ENCODE measurements at places on chromosomes 13 and 19. TPM values are rescaled to one million over a fixed set of nuclear protein-coding genes. Genes with fewer than 3 reads are reported as not detected.
A peak's percentile ranks its signal among the peaks of the same experiment; 100 is the strongest.

GRCh38 chr19:3494559-3494958 lies 5.9 kb downstream of the DOHH start:
- H3K27me3 ChIP-seq, result no peaks in the 10 kb centered on the region
- peaks cover 51% of the 10 kb centered on the region for H3K36me3 ChIP-seq
- H3K4me3 ChIP-seq, result no peak overlapping the region
- H3K4me1 ChIP-seq, result no peaks in the 10 kb centered on the region

DNA sequence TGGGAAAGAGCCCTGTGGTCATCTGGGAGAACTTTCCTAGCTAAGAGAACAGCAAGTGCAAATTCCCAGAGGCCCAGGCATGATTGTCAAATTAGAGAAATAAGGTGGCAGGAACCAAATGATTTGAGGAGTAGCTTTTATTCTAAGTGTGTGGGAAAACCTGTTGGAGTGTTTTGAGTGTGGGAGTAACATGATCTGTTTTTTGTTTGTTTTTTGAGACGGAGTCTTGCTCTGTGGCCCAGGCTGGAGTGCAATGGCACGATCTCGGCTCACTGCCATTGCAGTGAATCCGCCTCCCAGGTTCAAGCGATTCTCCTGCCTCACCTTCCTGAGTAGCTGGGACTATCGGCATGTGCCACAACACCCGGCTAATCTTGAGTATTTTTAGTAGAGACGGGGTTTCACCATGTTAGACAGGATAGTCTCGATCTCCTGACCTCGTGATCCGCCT lies 2.4 kb downstream of the SAE1 start:
- no peak for DNase-seq
- peaks cover 2% of the 10 kb centered on the region for H3K4me1 ChIP-seq
- H3K27ac ChIP-seq, result no peak overlapping the region
- H3K4me3 ChIP-seq, result peak overlapping the region; percentile 96
- H3K27me3 ChIP-seq, result no peaks in the 10 kb centered on the region
- H3K36me3 ChIP-seq, result peaks cover 38% of the 10 kb centered on the region

- no peaks in the 10 kb centered on the region for H3K4me1 ChIP-seq
- no peak for DNase-seq
- H3K27me3 ChIP-seq, result no peaks in the 10 kb centered on the region
- H3K36me3 ChIP-seq, result peaks cover 10% of the 10 kb centered on the region
- H3K27ac ChIP-seq, result no peak overlapping the region
- H3K4me3 ChIP-seq, result no peak overlapping the region
Measured at GRCh38 chr19:8143041-8143440, 6.4 kb downstream of the FBN3 start.

- peaks cover 6% of the 10 kb centered on the region for H3K4me1 ChIP-seq
- peak overlapping the region; percentile 40 for H3K4me3 ChIP-seq
- peak overlapping the region; percentile 100 for H3K27ac ChIP-seq
- peaks cover 15% of the 10 kb centered on the region for H3K27me3 ChIP-seq
- peak; percentile 38 for DNase-seq
Measured at GRCh38 chr13:106795847-106796246, 227.9 kb upstream of the ARGLU1 start.

GRCh38 chr13:65011378-65011777 lies 2218.8 kb downstream of the PCDH9 start:
- H3K27ac ChIP-seq, result no peak overlapping the region
- DNase-seq, result no peak
- no peaks in the 10 kb centered on the region for H3K4me1 ChIP-seq
- H3K4me3 ChIP-seq, result no peak overlapping the region

- no peak for DNase-seq
- no peaks in the 10 kb centered on the region for H3K36me3 ChIP-seq
- H3K4me1 ChIP-seq, result peaks cover 3% of the 10 kb centered on the region
- no peaks in the 10 kb centered on the region for H3K27me3 ChIP-seq
- no peak overlapping the region for H3K4me3 ChIP-seq
Measured at GRCh38 chr13:59038824-59039223, 1124.9 kb downstream of the DIAPH3 start.

- no peak overlapping the region for H3K4me3 ChIP-seq
- peaks cover 64% of the 10 kb centered on the region for H3K36me3 ChIP-seq
- no peak for DNase-seq
- no peaks in the 10 kb centered on the region for H3K27me3 ChIP-seq
Measured at GRCh38 chr13:46004491-46004890, 48.1 kb downstream of the ZC3H13 start.

GRCh38 chr13:99496184-99497142 lies 4.8 kb upstream of the TM9SF2 start:
- no peak overlapping the region for H3K4me3 ChIP-seq
- H3K27ac ChIP-seq, result no peak overlapping the region
- peaks cover 37% of the 10 kb centered on the region for H3K36me3 ChIP-seq
- DNase-seq, result peak; percentile 49

DNA sequence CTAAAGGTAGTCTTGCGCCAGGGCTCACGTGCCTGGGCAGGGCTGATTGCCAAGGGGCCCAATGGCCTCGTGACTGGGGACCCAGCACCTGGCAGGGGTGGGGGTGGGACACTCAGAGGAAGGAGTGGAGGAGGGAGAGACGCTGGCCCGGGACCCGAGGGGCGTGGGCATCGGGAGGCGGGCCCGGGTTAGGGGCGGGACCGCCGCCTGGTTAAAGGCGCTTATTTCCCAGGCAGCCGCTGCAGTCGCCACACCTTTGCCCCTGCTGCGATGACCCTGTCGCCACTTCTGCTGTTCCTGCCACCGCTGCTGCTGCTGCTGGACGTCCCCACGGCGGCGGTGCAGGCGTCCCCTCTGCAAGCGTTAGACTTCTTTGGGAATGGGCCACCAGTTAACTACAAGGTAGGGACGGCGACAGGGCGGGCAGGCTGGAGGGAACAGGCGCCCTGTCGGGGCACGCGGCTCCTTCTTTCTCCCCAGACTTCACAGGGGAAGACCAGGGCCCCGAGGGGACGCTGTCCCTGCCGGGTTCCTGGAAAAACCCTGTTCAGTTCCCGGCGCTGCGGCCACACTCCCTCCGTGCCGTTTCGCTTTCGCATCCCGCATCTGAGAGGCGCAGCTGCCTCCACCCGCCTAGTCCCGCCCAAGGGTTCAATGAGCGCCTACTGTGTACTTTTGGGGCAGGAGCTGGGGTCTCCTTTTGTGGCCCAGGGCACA lies at the start of gene IFI30:
Gene IFI30, plus strand, starts transcription at position 242 of the 717 bp plus-strand sequence. Its CDS starts 29 bp downstream, at position 271.
- H3K27me3 ChIP-seq, result no peaks in the 10 kb centered on the region
- H3K4me1 ChIP-seq, result no peaks in the 10 kb centered on the region
- H3K27ac ChIP-seq, result no peak within 1 kb of the TSS
- peak within 1 kb of the TSS; percentile 76 for H3K4me3 ChIP-seq
- peaks cover 8% of the 10 kb centered on the region for H3K36me3 ChIP-seq
- peak; percentile 89 for DNase-seq

- no peaks in the 10 kb centered on the region for H3K4me1 ChIP-seq
- no peak overlapping the region for H3K4me3 ChIP-seq
- no peaks in the 10 kb centered on the region for H3K27me3 ChIP-seq
- DNase-seq, result no peak
Measured at GRCh38 chr13:75446874-75447273, 35.1 kb downstream of the TBC1D4 start.

- no peak overlapping the region for H3K4me3 ChIP-seq
- H3K4me1 ChIP-seq, result peaks cover 5% of the 10 kb centered on the region
- peak; percentile 30 for DNase-seq
Measured at GRCh38 chr13:87669379-87669978, 1.7 kb upstream of the SLITRK5 start.

DNA sequence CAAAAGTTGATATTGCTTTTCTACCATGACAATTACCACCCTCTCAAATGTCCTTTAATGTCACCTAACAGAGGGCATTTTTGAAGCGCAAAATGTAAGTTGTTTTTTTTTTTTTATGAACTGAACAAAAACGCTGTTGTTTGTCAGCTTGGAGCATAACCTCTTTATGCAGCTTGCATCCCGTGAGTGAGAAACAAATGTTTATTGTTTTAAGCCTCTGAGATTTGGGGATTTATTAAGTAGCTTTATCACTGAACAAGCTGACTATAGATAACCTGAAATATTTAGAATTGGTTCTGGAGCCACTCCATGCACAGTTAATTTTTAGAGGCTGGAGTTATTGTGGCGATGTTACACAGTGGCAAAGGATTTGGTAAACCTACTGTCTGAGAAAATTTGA lies 80.1 kb upstream of the ATXN8OS start:
- H3K4me3 ChIP-seq, result no peak overlapping the region
- DNase-seq, result no peak
- H3K4me1 ChIP-seq, result no peaks in the 10 kb centered on the region
- no peaks in the 10 kb centered on the region for H3K27me3 ChIP-seq
- H3K27ac ChIP-seq, result no peak overlapping the region

CAPS gene
- total RNA-seq, result 2.5 TPM

PCDH8 gene
- 3.2 TPM for total RNA-seq

ADGRE3 gene
- not detected for total RNA-seq

PABPC3 gene
- 0.26 TPM for total RNA-seq

DHDH gene
- total RNA-seq, result 2.0 TPM

LENG9 gene
- 3.8 TPM for total RNA-seq

GARIN5A gene
- total RNA-seq, result 10.5 TPM

RASGRP4 gene
- total RNA-seq, result 0.39 TPM
